ENCODE measurements at places on chromosomes 13 and 19.

DNA sequence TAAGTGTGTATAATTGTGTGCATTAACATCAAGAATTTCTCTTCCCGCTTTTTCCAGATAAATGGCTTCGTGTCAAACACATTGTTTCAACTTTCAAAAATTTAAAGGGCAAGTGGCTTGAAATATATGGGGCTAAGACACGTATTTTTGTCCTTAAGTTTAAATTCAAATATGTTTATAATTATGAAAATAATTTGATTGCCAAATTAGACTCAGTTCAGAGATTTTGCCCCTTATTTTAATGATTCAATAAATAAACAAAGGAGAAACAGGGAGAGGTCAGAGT, 1159.2 kb upstream of the MIR17HG start:
- no peak for DNase-seq

- no peak for DNase-seq
These were observed 2.6 kb upstream of the SLC5A5 start for GRCh38 chr19:17869114-17869608.

DNA sequence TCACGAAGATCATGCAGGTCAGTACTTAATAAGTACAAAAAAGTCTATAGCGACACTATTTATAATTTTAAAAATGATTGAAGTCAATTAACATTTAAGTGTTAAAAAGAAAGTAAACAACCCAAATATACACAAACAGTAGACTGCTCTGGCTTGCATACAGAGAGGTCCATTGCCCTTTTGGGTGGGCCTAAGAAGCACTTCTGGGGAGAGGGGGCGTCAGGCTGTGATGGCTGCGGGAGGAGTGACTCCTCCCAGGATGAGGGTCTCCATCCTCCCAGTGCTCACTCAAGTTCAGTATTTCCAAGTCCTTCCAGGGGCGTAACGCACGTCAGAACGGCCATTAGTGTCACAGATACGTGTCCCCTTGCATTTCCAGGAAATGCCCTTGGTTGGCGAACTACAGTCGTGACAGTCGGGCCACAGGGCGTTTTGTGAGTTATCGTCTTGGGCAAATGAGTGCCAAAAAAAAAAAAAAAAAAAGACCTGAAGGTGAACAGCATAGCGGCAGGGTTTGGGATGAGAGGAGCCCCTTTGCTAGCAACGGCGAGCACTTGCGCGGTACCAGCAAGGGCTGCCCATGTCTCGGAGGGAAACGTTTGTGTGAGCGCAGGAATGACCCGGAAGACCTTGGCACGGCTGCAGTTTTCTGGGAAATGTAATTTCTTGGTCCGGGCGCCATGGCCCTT, at the start of gene SCGB2B2:
TSS of gene SCGB2B2 (minus strand) at position 463 of the 689 bp plus-strand sequence. CDS start 82,596 bp downstream, outside the sequence.
- DNase-seq = peak; percentile 64

DNA sequence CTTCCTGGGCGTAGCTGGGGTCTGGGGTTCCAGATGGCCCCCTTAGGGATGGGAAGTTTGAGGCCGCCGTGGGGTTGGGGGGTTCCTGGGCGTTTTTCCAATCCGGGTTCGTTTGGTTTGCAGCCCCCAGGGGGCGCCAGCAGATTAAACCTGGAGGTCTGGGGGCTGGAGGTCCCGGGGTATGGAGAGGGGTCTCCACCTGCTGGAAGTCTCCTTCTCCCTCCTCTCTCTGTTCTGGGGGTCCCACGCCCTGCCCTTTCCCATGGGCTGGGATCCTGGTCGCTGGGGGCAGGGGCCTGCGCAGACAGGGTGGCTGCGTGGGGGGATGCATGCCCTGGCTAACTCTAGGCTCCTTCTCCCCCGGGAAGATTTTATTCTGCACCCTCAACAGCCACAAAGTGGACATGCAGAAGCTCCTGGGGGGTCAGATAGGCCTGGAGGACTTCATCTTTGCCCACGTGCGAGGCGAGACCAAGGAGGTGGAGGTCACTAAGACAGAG, 899 bp downstream of the GIPC3 start:
- DNase-seq = no peak

- peak; percentile 25 for DNase-seq
These were observed 79.3 kb downstream of the KDM4B start for GRCh38 chr19:5048091-5048726.

- no peak for DNase-seq
These were observed 27.7 kb downstream of the CCDC8 start for GRCh38 chr19:46385636-46386035.

GRCh38 chr13:40484101-40484800, 182.2 kb downstream of the FOXO1 start:
- no peak for DNase-seq

DNA sequence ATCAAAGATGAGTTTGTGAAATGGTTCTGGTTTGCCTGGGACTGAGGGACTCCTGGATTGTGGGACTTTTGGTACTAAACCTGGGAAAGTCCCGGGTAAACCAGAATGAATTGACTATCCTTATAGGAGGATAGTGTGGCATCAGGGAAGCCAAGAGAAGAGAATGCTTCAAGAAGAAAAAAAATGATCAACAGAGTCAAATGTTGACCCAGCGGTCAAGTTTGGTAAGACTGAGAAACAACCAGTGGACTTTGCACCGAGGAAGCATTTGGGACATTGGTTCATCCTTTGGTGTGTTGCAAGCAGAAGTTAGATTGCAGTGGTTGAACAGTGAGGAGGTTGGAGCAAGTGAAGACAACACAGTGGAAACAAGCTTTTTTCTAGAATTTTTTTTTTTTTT, 33.5 kb downstream of the CLEC17A start:
- DNase-seq = no peak

DNA sequence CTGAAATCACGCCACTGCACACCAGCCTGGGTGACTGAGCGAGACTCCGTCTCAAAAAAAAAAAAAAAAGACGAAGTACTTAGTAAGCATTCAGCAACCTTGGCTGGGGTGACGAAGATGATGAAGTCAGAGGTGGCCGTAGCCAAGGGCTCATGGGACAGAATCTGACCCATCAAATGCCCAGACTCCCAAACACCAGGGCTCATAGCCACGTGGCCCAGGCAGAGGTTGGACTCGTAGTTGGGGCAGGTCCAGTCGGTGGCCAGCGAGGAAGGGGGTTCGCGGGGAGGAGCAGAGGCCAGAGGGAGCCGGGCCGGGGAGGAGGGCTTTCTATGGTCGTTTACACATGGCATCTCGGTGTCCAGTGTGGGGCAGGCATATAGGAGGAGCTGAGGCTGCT, 52.1 kb upstream of the EHD2 start:
- DNase-seq = no peak
